Stimulated activated CD4-positive, alpha-beta T cell treated with anti-CD3 and anti-CD28 coated beads, Interleukin-2, amount 100 ng/mL, for 4 hours (primary cell): ENCODE measurements at places on chromosomes 5 and 9.

- no peak for DNase-seq
Observed at GRCh38 chr5:138159666-138160065, 18.8 kb downstream of the BRD8 start.

DNA sequence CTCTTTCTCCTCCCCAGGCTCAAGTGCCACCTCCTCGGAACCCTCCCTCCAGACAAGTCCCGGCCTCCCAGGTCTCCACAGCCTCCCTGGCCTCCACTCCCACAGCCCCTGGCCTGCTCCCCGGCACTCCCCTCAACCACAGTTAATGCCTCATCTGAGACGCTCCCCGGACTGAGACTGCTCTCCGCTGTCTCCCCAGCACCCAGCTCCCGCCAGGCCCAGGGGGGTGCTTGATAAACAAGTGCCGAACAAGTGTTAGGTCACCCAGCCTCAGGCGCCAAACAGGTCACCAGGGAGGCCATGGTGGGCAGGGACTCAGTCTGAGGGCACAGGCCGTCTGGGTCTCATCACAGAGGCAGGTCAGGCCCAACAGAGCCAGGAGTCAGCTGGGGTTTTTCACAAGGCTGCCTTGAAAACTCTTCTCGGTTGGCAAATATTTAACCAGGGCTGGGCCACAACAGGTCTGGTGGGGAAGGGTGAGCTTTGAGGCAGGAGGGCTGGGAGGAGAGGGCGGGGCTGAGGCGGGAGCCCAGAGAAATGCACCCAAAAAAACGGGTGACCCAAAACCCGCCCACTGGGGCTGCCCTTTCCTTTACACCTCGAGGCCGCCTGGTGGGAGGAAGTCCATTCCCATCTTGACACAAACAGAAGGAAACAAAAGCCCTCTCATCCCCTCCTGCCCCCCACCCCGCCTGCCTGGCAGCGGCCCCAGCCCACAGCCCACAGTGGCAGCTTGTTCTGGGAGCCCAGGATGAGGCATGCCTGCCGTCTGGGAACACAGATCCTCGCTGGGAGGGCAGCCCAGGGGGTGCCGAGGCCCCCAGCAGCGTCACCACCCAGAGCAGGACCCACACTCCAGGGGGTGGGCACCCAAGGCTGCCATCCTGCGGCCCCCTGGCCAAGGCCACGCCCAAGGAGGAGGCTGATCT lies 66.6 kb upstream of the STXBP1 start:
- no peak for DNase-seq

DNA sequence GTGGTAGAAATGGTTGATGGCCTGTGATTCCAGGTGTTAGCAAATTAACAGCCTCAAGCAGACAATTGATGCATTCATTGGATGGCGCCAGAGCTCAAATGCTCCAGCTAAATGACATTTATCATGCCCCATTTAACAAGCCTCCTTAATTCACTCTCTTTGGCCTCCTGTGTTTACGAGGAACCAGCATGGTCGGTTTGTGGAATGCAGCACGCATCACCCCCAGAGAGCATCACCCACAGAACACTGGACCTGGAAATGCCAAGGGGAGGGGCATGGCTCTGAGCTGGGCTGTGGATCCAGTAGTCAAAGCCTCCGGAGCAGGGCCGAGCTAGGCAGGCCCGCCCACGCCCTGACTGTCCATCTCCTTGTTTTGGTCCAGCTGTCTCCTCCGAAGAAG lies 434.0 kb downstream of the GADD45G start:
- no peak for DNase-seq

GRCh38 chr9:113465599-113466140 lies 2.1 kb downstream of the RGS3 start:
- DNase-seq: no peak

GRCh38 chr5:133287500-133287899 lies 235.7 kb downstream of the HSPA4 start:
- DNase-seq: peak; percentile 8

- DNase-seq: no peak
Observed at GRCh38 chr5:27497491-27497890, 459.1 kb upstream of the CDH9 start.

DNA sequence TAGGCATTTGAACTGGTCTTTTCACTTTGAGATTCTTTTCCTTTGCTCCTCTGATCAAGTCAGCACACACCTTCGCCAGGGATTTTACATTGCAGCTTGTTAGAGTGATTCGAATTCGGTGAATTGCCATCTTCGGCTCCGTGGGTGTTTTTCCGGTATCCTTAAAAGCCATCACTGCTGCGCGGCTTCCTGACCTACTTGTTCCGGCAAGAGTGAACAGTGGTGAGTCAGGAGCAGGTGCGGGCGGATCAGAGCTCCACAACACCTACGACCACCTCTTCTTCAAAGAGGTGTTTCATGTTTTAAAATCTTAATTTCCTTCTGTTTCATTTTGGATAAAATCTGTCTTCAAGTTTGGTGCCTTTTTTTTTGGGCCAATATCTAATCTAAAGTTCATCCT lies 134.6 kb downstream of the TMC1 start:
- DNase-seq: no peak

DNA sequence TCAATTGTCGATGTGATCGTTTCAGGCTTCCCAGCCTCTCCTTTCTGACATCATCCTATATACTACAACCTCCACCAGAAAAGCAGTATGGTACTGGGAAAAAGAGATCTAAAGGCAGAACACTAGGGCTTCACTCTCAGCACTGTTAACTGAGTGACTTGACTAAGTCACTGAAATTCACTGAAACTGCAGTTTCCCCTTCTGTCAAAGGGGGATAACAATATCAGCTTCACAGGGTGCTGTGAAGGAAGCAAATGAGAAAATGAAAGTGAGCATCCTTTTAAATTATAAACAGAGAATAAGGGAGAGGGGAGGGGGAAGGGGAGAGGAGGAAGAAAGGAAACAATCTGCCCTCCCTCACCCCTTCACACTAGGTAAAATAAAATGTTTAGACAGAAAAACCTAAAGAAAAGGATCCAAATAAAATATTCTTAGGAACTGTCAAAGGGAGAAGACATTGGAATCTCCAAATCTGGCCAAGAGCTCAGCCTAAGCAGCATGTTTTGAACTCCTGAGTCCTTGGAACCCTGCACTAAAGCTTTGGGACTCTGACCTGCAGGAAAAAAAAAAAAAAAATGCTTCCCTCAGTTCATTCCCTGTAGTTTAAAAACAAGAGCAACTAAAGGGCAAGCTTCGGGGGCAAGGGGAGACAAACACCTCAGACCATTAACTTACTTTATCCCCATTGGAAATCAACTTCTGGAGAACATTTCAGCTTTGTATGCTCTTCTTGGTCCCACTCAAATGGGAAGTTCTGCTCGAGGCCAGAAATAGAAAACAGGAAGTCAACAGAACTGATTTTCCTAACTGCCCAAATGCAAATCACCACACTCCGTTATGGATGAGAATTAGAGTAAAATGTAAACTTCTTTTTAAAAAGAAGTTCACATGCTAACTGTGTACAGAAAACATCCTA lies 178.3 kb downstream of the DEPDC1B start:
- DNase-seq: no peak

GRCh38 chr5:21774801-21775200 lies 1078.3 kb downstream of the CDH12 start:
- DNase-seq: no peak

DNA sequence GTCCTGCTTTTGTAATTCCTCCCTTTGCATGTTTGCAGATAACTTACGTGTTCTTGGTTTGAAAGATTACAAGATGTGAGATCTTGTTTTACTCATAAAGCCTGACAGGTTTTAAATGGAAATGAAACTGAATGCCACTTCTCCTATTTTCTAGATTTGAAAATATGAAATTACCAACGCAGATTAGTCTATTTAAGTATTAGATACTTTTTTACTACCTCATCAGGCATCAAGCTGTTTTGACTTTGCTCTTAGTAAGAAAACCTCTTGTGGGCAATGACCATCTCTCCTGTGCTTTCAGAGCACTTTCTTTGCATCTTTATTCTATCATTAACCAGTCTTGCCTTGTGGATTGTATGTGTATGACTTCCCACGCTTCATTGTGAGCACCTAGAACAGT lies 3.5 kb downstream of the DMXL1 start:
- DNase-seq: no peak

- DNase-seq: no peak
Observed at GRCh38 chr5:33688066-33688465, 203.7 kb downstream of the ADAMTS12 start.

GRCh38 chr5:131297886-131298285 lies 34.0 kb downstream of the CDC42SE2 start:
- no peak for DNase-seq

DNA sequence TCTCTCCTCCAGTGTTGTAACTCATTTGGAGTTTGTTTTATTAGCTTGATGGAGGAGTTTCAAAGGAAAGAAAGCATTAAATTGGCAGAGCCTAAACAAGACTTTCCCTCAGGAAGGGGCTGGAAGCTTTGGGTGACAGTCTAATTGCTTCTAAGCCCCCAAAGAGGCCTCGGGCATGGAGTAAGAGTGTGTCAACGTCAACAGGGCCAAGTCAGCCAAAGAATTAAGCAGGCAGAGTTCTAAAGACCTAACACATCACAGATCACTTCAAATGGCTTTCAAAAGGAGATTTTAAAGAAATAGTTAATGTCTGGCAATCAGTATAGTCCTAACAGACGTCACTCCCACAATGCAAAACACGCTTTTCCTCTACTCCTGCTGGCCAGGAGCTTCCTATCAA lies 234.5 kb downstream of the EFNA5 start:
- no peak for DNase-seq

DNA sequence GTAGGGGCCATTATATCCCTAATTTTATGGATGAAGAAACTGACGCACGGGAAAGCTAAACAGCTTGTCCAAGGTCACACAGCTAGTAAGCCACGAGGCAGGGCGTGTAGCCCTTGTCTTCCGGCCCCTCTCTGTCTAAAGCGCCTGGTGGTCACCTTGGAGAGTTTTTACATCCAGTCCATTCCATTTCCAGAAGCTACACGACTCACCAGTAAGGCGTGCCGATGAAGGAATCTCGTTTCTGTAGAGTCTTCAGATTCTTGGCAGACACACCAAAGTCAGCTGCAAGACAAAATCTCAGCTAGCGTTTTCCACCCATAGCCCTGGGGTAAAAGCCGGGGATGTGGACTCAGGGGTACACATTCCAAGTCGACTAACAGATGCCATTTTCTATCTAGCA lies 80.5 kb downstream of the STK10 start:
- DNase-seq: no peak

DNA sequence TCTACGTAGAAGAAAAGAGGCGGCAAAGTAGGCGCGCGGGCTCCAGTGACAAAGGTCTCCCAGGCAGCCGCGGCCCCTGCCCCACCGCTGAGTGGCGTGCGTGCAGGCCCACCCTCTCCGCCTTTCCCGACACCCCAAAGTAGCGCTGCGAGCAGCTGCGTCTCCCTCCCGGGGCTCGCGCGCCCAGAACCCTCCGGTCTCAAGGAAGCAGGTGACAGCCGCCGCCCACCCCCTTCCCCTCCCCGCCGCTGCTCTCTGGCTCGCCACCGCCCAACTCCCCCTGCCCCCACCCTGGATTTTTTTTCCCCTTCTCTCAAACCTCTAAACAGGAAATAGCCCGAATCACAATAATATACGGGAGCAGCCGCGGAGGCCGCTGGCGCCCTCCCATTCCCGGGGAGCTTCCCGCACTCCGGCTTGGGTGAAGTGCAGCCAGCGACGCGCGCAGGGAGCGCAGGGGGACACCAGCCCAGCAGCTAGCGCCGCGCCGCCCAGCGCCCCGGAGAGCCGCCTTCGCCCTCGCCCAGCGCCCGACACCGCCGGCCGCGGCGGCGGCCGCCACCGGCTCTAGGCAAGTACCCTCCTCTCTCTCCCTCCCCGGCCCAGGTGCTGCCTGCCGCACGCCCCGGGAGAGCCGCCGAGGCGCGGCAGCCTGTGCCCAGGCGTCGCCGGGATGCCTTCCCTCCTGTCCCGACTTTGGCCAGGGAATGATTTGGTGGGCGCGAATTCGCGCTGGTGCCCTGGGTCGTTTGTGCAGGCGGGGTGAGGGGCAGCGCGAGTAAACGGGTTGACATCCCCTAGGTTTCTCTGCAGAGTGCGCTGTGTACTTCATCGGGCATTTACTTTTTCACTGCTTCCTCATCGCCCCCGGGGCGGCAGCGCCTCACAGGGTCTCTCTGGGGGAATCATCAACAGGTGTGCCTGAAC lies 52.7 kb upstream of the TJP2 start:
- no peak for DNase-seq

GRCh38 chr5:14142827-14143545 lies at the start of gene TRIO:
TSS of gene TRIO (plus strand) at chr5:14143342. CDS start at chr5:14143726, 384 bp downstream.
- peak; percentile 66 for DNase-seq

GRCh38 chr5:171433982-171434676 lies 14.7 kb downstream of the FGF18 start:
- DNase-seq: no peak

GRCh38 chr5:151239237-151239861 lies 13.6 kb upstream of the GM2A start:
- peak; percentile 37 for DNase-seq

- no peak for DNase-seq
Observed at GRCh38 chr5:177128551-177128981, 5.0 kb upstream of the NSD1 start.

GRCh38 chr9:103837940-103838339 lies 256.2 kb upstream of the SMC2 start:
- DNase-seq: no peak

GRCh38 chr5:158877706-158878105 lies 222.0 kb downstream of the EBF1 start:
- no peak for DNase-seq

- DNase-seq: no peak
Observed at GRCh38 chr5:112552791-112553190, 133.7 kb upstream of the EPB41L4A start.

GRCh38 chr5:64229163-64229774 lies 63.6 kb downstream of the RNF180 start:
- DNase-seq: no peak

DNA sequence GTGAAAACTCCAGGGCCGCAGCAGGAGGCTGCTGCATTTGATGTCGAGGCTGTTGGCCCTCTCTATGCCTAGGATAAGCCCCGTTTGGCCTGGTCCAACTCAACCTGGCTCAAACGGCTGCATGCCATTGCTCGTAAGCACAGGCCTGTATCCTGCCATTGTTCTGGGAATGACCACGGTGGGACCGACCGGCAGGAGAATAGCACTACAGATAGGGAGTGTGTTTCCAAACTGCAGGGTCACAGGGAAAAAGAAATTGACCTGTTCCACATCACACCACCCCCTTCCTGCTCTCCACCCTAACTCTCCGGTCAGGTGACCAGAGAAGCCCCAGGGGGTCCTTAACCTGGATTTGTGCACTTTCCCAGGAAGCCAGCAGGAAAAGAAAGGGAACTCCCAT lies 278.7 kb upstream of the KLF4 start:
- DNase-seq: no peak

DNA sequence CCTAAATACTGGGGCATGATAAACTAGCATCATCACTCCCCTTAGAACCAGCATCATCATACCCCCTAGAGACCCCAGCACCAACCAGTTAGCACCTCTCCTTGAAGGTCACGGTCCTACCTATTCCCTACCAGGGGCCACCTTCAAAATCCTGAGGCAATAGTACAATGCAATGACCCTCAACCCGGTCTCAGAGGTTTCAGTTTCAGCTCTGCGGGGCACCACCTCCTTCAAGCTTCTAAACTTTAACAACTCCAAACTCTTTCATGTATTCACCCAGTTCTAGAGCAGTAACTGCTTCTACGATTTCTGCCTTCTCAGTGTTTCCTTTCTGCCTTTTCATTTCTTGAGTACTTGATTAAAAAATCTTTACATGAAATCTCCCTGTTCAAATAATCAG lies 130.1 kb upstream of the EPB41L4A start:
- no peak for DNase-seq

GRCh38 chr9:129094387-129095169 lies 13.7 kb downstream of the DOLPP1 start:
- no peak for DNase-seq

- no peak for DNase-seq
Observed at GRCh38 chr9:118170032-118170955, 466.1 kb downstream of the TLR4 start.

GRCh38 chr9:89311346-89312221 lies 589 bp downstream of the CKS2 start:
- no peak for DNase-seq
